Activated CD4-positive, alpha-beta memory T cell treated with anti-CD3 and anti-CD28 coated beads for 36 hours (primary cell): ENCODE measurements at places on chromosomes 7 and 10.
A peak's percentile ranks its signal among the peaks of the same experiment; 100 is the strongest.

DNA sequence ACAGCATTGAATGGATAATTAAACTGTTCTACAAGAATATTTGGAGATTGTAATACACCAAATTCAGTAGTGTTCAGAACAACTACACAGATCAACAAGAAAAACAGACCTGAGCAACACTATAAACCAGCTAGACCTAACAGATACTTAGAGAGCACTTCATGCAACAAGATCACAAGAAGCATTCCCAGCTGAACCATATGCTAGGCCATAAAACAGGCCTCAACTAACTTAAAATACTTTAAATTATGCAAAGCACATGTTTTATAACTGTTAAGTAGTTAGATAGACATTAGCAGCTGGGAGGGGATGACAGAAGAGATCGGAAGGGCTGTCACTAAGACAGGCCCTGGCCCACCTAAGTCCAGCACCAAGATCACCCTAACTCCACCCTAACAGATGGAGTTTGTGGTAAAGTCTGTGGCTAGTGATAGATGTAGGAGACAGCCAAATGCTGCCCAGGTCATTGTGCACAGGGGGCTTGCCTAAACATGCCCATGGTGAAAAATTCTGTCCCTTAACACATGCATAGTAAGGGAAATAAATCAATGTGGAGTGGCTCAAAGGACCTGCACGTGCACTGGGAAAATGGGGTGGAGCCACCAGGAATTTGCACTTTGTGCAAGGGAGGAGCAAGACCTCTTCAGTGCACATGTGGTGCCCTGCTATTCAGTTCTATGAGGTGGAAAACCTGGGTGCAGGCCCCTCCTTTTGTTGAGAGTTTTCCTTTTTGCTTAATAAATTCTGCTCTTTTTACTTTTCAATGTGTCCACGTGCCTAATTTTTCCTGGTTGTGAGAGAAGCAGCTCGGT is 567.8 kb upstream of the NRG3 start:
- H3K4me1 ChIP-seq: no peaks in the 10 kb centered on the region
- no peak overlapping the region for H3K27ac ChIP-seq
- DNase-seq: no peak
- H3K27me3 ChIP-seq: no peaks in the 10 kb centered on the region
- H3K36me3 ChIP-seq: no peaks in the 10 kb centered on the region
- H3K4me3 ChIP-seq: no peak overlapping the region

GRCh38 chr10:116353817-116354216 is 29.6 kb downstream of the CCDC172 start:
- H3K4me3 ChIP-seq: no peak overlapping the region
- no peak overlapping the region for H3K27ac ChIP-seq
- H3K4me1 ChIP-seq: no peaks in the 10 kb centered on the region
- H3K36me3 ChIP-seq: no peaks in the 10 kb centered on the region

DNA sequence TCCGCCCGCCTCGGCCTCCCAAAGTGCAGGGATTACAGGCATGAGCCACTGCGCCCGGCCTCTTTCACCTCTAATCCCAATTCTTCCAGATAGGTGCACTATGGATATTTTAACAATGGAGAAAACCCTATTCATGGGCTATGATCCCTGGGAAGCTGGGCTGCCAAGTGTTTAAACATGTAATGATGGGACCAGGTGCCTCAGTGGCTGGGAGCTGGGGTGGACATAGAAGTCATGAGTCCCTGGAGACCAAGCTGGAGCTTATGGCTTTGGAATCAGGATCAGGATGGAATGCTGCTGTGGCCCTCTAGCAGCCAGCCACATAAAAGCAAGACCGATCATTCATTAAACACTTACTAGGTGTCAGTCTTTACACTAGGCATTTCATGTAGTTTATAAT is 41.8 kb upstream of the IGFBP3 start:
- no peak overlapping the region for H3K4me3 ChIP-seq
- H3K36me3 ChIP-seq: no peaks in the 10 kb centered on the region
- H3K27ac ChIP-seq: no peak overlapping the region
- H3K27me3 ChIP-seq: no peaks in the 10 kb centered on the region
- H3K4me1 ChIP-seq: no peaks in the 10 kb centered on the region
- DNase-seq: no peak

- H3K4me1 ChIP-seq: peaks cover 65% of the 10 kb centered on the region
- H3K27me3 ChIP-seq: no peaks in the 10 kb centered on the region
- peaks cover 2% of the 10 kb centered on the region for H3K36me3 ChIP-seq
- H3K27ac ChIP-seq: peak overlapping the region; percentile 93
- no peak overlapping the region for H3K4me3 ChIP-seq
Observed at GRCh38 chr7:36286226-36286625, 103.4 kb upstream of the ANLN start.

DNA sequence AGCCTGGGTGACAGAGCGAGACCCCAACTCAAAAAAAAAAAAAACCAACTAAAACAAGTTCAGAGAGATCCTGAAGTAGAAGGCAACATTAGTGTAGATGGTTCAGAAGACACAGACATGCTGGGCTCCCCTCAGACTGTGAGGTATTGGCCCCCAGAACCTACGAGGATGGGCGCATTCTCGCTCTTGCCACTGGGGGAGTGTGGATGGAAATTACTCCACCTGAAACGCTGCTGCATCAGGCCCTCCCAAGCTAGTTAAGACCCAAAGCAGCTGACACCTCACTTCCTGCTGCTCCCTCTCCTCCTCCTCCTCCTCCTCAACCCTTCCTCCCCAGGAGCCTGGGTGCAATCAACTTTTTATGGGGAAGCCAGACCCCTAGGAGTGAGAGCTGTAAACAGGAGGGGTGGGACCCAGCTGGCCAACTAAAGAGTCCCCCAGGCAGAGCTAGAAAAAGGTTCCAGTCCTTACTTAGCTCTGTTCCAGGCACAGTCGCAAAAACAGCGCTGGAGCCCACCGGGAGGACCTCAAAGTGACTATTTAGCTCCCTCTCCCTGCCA is 7.4 kb downstream of the SH3PXD2A start:
- peak; percentile 34 for DNase-seq
- no peak overlapping the region for H3K27ac ChIP-seq
- no peak overlapping the region for H3K4me3 ChIP-seq

- peak overlapping the region; percentile 24 for H3K27ac ChIP-seq
- no peaks in the 10 kb centered on the region for H3K27me3 ChIP-seq
- H3K4me1 ChIP-seq: peaks cover 19% of the 10 kb centered on the region
- DNase-seq: no peak
Observed at GRCh38 chr7:149716007-149716931, 57.1 kb downstream of the ZNF467 start.

- H3K36me3 ChIP-seq: peaks cover 10% of the 10 kb centered on the region
- H3K27ac ChIP-seq: no peak overlapping the region
- no peak overlapping the region for H3K4me3 ChIP-seq
- DNase-seq: no peak
- H3K4me1 ChIP-seq: no peaks in the 10 kb centered on the region
Observed at GRCh38 chr7:66377045-66377444, 171.9 kb downstream of the TPST1 start.

GRCh38 chr10:52347327-52347667 is 33.2 kb downstream of the DKK1 start:
- no peaks in the 10 kb centered on the region for H3K27me3 ChIP-seq
- no peak overlapping the region for H3K4me3 ChIP-seq
- H3K4me1 ChIP-seq: no peaks in the 10 kb centered on the region
- H3K36me3 ChIP-seq: no peaks in the 10 kb centered on the region

- H3K36me3 ChIP-seq: no peaks in the 10 kb centered on the region
- H3K4me3 ChIP-seq: no peak overlapping the region
Observed at GRCh38 chr7:70156057-70156456, 557.8 kb downstream of the AUTS2 start.

DNA sequence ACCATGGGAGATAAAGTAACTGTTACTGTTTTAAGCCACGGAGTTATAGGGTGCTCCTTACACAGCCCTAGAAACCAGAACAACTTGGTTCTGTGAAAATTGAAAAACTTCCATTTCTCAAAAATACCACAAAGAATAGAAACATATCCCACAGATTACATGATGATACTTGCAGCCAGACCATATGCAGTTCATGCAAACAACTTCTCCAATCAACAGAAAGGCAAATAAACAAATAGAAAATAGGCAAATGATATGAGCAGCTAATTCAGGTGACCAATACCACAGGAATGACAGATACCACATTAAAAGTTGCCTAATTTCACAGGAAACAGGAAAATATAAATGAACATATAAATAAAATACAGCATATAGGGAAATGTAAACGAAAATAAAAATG is 297.5 kb downstream of the HTR7 start:
- DNase-seq: no peak
- no peak overlapping the region for H3K4me3 ChIP-seq
- no peaks in the 10 kb centered on the region for H3K4me1 ChIP-seq
- H3K27me3 ChIP-seq: no peaks in the 10 kb centered on the region
- H3K36me3 ChIP-seq: no peaks in the 10 kb centered on the region

DNA sequence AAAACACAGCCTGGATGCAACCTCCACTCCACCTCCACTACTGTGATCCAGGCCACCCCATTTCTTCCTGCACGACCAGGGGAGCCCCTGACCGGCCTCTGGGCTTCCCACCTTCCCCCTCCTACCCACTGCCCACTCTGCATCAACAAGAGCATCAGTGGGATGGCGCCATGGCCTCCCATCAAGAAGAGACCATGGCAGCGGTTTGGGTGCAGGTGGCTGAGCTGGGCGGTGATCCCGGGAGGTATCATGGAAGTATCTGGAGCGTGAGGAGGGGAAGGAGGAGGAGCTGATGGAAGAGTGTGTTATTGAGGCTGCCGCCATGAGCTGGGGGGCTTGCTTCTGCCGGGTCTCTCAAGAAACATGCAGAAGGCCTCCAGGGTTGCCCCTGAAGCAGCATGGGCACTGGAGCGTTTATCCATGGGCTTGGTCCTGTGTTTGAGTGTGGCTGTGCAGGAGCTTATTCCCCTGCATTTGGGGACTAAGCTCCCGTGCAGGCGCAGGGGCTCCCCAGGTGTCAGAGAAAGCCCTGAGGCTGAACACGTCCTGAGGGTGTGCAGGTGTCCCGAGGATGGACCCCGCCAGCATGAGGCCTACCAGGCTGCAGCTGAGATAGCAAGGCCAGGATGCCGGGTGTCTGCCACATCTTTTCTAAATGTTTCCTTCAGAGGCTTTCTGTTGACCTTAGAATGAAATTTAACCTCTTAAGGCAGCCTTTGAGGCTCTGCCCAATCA is 99.2 kb upstream of the PCBD1 start:
- H3K27me3 ChIP-seq: no peaks in the 10 kb centered on the region
- H3K4me3 ChIP-seq: no peak overlapping the region
- H3K27ac ChIP-seq: no peak overlapping the region
- DNase-seq: no peak
- H3K36me3 ChIP-seq: no peaks in the 10 kb centered on the region

DNA sequence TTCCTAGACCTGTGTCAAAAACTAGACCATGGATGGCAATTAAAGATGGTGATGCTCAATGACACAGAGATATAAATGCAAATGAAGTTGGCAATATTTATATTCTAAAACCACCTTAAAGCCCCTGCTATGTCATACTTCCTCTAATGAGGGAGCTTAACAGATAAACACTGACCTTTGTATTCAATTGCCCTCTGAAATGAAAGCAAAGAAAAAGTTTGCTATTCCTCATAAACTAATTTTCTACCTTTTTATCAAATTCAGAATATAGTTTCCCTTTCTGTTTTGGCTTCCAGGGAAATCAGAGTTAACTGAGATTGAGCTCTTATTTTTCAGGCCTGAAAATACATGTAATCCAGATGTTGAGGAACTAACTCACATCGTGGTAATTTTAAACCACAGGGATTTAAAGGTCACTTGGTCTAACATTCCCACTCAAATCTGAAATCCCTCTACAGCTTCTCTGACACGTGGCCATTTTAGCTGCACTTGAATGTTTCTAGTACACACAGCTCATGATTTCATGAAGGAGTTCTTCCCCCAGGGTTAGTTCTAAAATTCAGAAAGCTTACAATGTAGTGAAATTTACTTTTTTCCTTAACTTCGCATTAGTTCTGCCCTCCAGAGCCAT is 37.9 kb upstream of the ABCB5 start:
- H3K36me3 ChIP-seq: no peaks in the 10 kb centered on the region
- H3K27me3 ChIP-seq: no peaks in the 10 kb centered on the region
- no peak overlapping the region for H3K4me3 ChIP-seq
- no peak for DNase-seq
- H3K27ac ChIP-seq: no peak overlapping the region

- peaks cover 63% of the 10 kb centered on the region for H3K27me3 ChIP-seq
- peaks cover 26% of the 10 kb centered on the region for H3K4me1 ChIP-seq
- DNase-seq: no peak
- peak overlapping the region; percentile 69 for H3K4me3 ChIP-seq
- H3K36me3 ChIP-seq: peaks cover 5% of the 10 kb centered on the region
- H3K27ac ChIP-seq: no peak overlapping the region
Observed at GRCh38 chr10:22341926-22342196, 3.4 kb upstream of the SPAG6 start.

GRCh38 chr10:35716776-35717175 is 74.7 kb upstream of the FZD8 start:
- no peaks in the 10 kb centered on the region for H3K4me1 ChIP-seq
- H3K36me3 ChIP-seq: no peaks in the 10 kb centered on the region
- no peak for DNase-seq
- no peak overlapping the region for H3K4me3 ChIP-seq
- H3K27me3 ChIP-seq: peaks cover 4% of the 10 kb centered on the region

GRCh38 chr10:105192861-105193260 is 551.8 kb downstream of the SORCS3 start:
- no peaks in the 10 kb centered on the region for H3K4me1 ChIP-seq
- H3K4me3 ChIP-seq: no peak overlapping the region
- H3K27ac ChIP-seq: no peak overlapping the region
- H3K27me3 ChIP-seq: no peaks in the 10 kb centered on the region
- no peaks in the 10 kb centered on the region for H3K36me3 ChIP-seq
- DNase-seq: no peak

DNA sequence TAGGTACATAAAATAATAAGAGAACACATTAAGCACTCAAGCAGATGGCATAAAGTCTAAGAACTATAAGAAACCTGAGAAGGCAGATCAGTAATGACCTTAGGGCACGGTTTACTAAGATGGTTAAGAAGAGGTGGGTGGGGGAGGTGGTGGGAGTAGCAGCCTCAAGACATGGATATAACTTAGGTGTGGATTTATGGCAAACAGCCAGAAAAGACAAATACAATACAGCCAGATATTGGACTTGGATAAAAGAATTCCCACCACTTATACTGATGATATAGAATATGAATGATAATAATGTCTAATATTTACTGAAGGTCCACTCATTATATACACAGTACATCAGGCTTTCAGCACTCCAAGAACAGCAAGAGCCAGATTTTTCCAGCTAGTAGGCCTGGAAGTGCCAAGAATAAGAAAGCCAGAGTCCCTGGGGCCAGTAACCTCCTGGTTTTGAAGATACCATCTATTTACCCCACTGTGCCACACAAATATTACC is 11.9 kb downstream of the DPY19L1 start:
- peaks cover 17% of the 10 kb centered on the region for H3K4me1 ChIP-seq
- DNase-seq: no peak
- H3K27me3 ChIP-seq: no peaks in the 10 kb centered on the region
- H3K4me3 ChIP-seq: no peak overlapping the region
- no peak overlapping the region for H3K27ac ChIP-seq
- H3K36me3 ChIP-seq: no peaks in the 10 kb centered on the region

DNA sequence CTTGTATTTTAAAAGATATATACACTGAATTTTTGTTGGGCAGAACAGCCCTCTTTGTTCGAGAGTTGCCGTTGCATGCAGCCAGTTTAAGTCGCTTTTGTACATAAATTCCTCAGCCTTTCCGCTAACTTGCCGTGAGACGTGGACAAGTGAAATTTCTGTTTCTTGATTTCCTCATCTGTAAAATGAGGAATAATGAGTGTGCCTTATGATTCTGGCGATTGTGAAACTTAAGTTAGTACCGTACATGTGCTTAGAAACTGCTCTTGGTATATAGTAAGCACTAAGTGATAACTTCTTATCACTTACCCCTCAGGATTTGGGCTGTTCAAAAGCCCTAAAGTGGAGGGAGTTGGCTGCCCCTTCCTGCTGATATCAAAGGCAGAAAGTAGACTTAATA is 1.4 kb downstream of the CCNJ start:
- H3K27me3 ChIP-seq: no peaks in the 10 kb centered on the region
- H3K36me3 ChIP-seq: peaks cover 17% of the 10 kb centered on the region
- H3K27ac ChIP-seq: no peak overlapping the region
- no peak for DNase-seq
- peak overlapping the region; percentile 90 for H3K4me3 ChIP-seq
